ENCODE measurements at places on chromosomes 1 and 21. TPM values are rescaled to one million over a fixed set of nuclear protein-coding genes. Genes with fewer than 3 reads are reported as not detected.

The COL6A2 gene
- 1,068 TPM for total RNA-seq

The F13B gene
- not detected for total RNA-seq

The HAPLN2 gene
- not detected for total RNA-seq

The SYDE2 gene
- 5.2 TPM for total RNA-seq

The SMCP gene
- total RNA-seq: not detected

The TPRG1L gene
- total RNA-seq: 44.4 TPM

The CELA2A gene
- not detected for total RNA-seq

All from fibroblast of the aortic adventitia (primary cell).